ENCODE measurements at places on chromosomes 13 and 19.

GRCh38 chr13:114015969-114016295, 42.1 kb upstream of the C13orf46 start:
- no peak for DNase-seq

GRCh38 chr19:11420429-11421370, 1.6 kb upstream of the RGL3 start:
- no peak for DNase-seq

DNA sequence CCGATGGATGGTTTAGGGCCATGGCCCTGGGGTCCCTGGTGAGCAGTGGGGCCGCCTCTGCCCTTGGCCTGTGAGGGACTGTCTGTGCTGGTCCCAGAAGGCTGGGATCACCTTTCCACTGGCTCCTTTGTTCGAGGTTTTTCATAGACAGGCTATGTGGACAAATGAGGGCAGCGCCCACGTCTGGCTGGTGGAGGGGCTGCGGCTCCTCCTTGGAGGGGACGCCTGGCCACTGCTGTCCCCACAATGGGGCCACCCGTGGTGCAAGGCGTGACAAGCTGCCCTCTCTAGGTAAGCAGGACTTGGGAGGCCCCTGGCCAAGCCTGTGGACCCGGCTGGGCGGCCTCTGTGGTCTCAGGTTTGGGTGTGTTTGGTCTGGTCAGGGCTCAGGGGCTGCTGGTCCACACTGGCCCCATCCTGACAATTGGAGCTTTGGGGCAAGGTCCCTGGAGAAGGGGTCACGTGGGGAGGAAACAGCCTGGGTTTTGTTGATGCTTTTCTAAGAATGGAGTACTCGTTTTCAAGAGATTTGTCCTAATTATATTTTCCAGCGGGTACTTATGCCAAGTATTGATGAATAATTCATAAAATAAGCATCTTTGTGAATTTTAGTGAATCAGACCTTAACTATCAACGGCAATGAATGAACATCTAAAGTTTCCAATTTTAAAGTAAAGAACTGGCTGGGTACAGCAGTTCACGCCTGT, 33.3 kb downstream of the MCF2L start:
- no peak for DNase-seq

GRCh38 chr19:53389978-53390377, 5.0 kb upstream of the ZNF765 start:
- DNase-seq: no peak

DNA sequence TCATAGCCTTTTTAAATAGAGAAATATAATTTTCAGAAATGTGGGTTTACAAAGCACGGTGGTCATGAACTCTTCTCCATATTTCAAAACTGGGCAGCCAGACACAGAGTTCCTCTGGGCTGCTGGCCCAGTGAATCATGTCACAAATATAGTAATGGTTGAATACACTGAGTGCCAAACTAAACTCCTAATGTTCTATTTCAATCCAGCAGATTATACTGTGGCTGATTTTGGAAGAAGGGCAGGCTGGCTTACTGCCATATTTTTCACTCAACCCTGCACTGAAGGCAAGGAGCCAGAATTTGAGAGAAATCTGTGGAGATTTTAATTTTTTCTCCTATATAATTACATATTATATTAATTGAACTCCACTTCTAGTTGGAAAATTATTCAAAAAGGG, 17.0 kb upstream of the PRR20A start:
- peak; percentile 9 for DNase-seq

GRCh38 chr13:47179321-47179720, 282.5 kb upstream of the HTR2A start:
- DNase-seq: no peak

DNA sequence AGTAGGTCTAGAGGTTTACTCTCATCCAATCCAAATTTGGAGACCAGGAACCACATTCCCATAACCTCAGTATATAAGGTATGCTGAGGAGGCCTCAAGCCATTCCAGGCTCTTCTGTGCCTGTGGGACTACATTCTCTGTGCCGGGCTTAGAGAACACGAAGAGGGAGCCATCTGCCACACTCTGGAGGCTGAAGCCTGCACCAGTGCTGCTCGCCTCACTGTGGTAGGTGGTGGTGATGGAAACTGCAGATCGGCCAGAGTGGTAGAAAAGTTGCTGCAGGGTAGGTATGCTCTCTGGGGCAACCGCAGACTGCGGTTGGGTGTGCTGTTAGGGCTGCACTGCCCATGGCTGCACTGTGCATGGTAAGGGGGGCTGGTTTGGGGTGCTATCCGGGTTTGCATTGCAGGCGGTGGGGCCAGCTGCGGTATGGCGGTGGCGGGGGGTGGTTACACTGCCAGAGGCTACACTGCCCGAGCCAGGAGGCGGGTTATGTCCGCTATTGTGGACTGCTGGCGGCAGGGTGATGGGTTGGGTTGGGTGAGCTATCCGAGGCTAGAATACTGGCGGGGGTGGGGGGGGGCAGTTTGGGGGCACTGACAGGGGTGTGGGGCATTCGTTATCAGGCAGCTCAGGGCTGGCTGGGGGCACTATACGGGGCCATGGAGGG, 145.0 kb downstream of the TNFRSF19 start:
- no peak for DNase-seq

GRCh38 chr13:47092202-47092601, 195.3 kb upstream of the HTR2A start:
- no peak for DNase-seq

DNA sequence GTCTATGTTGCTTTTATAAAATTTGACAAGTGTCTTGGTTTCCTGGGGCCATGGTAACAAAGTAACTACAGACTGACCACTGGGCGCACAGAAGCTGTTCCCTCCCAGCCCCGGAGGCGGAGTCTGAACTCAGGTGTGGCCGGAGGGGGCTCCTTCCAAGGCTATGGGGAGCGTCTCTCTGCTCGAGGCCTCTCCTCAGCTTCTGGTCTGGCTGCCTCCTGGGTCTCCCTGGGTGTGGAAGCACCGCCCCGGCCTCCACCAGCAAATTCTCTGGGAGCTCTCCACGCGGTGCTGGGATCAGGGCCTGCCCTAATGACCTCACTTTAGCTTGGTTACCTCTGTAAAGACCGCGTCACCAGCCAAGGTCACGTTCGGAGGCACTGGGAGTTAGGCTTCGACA, 45.7 kb upstream of the F7 start:
- no peak for DNase-seq

GRCh38 chr19:49421039-49421877, 2.0 kb downstream of the PTH2 start:
- DNase-seq: peak; percentile 27

DNA sequence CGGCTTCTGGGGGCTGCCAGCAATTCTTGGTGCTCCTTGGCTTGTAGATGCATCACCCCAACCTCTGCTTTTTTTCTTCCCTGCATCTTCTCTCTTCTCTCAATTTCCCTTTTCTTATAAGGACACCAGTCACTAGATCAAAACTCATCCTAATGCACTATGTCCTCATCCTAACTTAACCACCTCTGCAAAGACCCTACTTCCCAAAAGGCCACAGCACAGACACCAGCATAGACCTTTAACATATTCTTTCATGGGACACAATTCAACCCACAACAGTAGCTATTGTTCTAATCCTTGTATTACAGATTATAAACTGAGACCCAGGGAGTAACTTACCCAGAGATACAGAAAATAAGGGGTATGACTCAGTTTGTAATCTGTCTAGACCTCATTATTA, 47.0 kb downstream of the RUBCNL start:
- DNase-seq: no peak

GRCh38 chr19:15863272-15863671, 34.6 kb downstream of the CYP4F2 start:
- no peak for DNase-seq

DNA sequence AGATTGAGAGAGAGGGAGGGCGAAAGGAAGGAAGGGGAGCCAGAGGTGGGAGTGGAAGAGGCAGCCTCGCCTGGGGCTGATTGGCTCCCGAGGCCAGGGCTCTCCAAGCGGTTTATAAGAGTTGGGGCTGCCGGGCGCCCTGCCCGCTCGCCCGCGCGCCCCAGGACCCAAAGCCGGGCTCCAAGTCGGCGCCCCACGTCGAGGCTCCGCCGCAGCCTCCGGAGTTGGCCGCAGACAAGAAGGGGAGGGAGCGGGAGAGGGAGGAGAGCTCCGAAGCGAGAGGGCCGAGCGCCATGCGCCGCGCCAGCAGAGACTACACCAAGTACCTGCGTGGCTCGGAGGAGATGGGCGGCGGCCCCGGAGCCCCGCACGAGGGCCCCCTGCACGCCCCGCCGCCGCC, at the start of gene TNFSF11:
TNFSF11 (plus strand) TSS at position 142 of the 400 bp plus-strand sequence; CDS start at position 294, 152 bp downstream.
- no peak for DNase-seq

- no peak for DNase-seq
Measured at GRCh38 chr19:16585808-16586476, 13.7 kb upstream of the SLC35E1 start.

- no peak for DNase-seq
Measured at GRCh38 chr13:51957377-51958216, 53.7 kb downstream of the ATP7B start.

DNA sequence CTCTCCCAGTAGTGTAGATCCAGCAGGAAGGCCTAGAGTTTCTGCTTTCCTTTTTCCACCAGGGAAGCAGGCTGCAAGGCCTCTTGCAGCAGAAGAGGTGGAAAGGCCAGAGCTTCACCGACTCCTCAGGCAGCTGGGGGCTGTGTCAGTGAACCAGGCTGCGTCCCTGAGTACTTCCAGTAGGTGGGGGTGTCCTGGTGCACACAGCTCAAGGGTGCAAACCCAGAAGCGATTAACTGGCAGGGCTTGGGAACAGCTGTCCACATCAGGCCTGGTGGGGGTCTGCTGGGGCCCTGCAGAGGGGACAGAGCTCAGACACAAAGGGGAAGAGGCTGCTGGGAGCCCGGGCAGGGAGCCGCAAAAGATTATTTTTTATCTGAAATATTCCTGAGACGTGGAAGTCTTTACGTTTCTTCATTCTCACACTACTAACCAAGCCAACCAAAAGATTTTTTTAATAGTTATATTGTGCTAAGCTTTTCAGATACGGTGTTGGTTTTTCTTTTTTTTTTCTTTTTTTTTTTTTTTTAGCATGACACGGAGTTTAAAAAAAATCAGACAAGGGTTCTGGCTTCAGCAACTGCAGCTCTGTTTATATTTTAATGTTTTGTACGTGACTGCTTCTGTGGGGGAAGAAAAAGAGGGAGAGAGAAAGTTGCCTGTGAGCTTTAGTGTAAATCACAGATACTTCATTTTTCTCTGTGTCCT, 11.0 kb downstream of the TSHZ3 start:
- peak; percentile 73 for DNase-seq

GRCh38 chr19:823565-824121, 1.9 kb upstream of the PLPPR3 start:
- no peak for DNase-seq

Data from astrocyte of the spinal cord (primary cell).